Cerebellar cortex (tissue), 1 donor: ENCODE measurements at places on chromosomes 3 and 15.
A peak's percentile ranks its signal among the peaks of the same experiment; 100 is the strongest.

DNA sequence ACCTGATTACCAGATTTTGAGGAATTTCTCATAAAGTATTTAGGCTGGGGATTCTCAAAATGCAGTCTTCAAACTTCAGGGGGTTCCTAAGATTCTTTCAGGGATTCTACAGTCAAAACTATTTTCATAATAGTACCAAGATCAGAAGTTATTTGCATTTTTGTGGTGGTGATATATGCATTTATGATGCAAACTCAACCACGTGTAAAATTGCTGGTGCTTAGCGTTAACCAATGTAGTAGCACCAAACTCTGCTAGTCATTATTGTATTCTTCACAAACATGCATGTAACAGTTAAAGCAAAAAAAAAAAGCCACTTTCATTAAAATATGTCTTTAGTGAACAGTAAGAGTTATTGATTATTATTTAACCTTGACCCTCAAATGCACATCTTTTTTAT, 274.9 kb upstream of the DNAJC19 start:
- no peak for DNase-seq

- no peak for DNase-seq
These were observed 138.9 kb downstream of the EPHA3 start for GRCh38 chr3:89246326-89246725.

- peak; percentile 84 for DNase-seq
These were observed 2.8 kb downstream of the HEMK1 start for GRCh38 chr3:50572158-50572557.

GRCh38 chr15:89740137-89740536, 10.9 kb downstream of the MESP1 start:
- DNase-seq: peak; percentile 88

DNA sequence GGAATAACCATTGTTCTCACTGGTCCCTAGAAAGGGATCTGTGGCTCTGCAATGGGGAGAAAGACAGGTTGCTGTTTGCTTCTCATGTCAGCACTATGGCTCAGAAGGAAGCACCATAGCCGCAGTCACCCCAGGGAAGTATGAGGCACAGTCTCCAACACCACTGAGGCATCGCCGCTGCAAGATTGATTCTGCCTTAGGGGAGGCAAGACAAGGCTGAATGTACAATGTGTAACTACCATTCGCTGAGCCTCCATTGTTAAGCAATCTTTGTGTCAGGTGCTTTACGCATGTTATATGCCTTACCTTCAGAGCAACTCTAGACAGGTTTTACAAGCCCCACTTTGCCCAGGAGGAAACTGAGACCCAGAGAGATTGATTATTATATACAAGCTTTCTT, 100.7 kb upstream of the KCNMB2 start:
- no peak for DNase-seq
